ENCODE measurements at places on chromosomes 3 and 15. TPM values are rescaled to one million over a fixed set of nuclear protein-coding genes. Genes with fewer than 3 reads are reported as not detected.

The ADCY5 gene
- 0.16 TPM for total RNA-seq

The SPSB4 gene
- 0.05 TPM for total RNA-seq

The SCG5 gene
- total RNA-seq, result 0.87 TPM

The GCNT3 gene
- 0.13 TPM for total RNA-seq

The ATP11B gene
- total RNA-seq, result 36.7 TPM

The INO80 gene
- 25.5 TPM for total RNA-seq

The KLHL40 gene
- not detected for total RNA-seq

The ATP10A gene
- 18.1 TPM for total RNA-seq

The SLCO3A1 gene
- not detected for total RNA-seq

The CYP1A2 gene
- total RNA-seq, result not detected

The ZBBX gene
- total RNA-seq, result not detected

DNA sequence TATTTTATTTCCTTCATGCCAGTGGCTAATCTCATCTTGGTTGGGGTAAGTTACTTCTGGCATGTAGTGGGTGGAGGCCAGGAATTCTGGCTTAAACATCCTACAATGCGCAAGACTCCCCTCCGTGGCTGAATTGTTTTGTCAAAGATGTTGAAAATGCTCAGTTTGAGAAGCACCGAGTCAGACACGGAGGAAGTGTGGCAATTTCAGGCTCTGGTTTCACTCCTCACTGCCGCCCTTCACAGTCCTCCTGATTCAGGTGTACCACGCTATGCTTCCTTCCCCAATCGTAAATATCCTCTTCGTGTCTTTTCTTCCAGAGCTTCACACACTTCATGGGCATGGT lies 150.7 kb downstream of the OPA1 start:
- no peak for DNase-seq

DNA sequence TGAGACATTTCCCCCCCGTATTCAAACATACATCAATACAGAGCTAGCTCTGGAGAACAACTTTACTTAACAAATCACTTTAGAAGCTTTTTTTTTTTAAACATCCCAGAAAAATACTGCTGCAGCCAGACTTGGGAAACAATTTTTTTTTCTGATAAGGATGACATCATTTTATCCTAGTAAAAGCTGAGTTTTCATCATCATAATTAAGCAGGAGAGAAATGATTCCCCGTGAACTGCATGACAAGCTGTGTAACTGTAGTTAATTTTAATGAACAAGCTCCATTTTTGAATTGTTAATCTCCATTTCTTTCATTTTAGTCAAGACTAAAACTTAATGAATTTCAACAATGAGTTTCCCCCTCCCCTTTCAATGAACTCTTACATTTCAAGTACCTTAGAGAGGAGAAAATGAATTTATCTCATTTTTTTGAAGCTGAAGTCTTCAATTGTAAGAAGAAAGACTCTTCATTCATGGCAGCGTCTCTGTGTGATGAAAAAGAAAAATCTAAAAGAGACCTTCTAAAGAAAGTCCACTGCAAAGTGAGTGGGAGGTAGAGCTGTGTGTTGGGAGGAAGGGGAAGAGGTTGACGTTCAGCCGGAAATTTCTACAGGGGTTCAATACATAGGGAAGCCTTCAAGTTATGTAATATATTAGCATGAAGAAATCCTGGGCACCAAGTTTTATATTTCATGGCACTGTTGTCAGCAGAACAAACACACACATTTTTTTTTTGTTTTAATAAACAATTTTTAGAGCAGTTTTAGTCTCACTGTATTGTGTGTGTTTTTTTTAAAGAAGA lies 31.7 kb downstream of the HES1 start:
- no peak for DNase-seq

GRCh38 chr3:180265551-180265950 lies 228.8 kb upstream of the PEX5L start:
- DNase-seq, result no peak

GRCh38 chr3:138941259-138941885 lies 5.6 kb downstream of the FOXL2 start:
- DNase-seq, result no peak

GRCh38 chr3:156471431-156471830 lies 83.5 kb downstream of the SSR3 start:
- no peak for DNase-seq

DNA sequence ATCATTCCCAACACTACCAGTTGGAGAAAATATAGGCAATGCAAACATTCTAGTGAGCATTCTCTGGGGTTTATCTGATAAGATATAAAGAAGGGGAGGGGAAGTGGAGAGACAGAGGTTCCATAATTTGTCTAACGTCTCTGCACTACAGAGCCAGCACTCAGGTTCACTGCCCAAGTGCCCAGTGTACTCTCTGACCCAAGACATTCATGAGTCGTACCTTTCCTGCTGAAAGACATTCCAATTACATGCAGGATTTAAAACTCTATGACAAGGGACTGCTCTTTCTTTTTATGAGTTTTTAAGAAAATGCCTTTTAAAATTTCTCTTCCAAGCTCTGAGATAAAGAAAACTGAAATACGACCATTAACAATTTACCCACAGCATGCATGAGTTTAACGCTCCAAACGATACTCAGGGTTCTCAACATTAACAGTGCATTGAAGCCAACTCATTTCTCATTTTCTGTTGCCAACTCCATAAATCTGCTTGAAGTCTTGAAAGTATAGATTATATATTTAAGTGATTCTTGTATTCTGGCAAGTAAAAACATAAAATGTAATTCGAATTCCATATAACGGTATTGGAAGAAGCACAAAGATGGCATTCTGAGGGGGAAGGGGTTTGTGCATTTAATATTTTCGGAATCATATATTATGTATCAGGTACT lies 193.4 kb downstream of the SUCLG2 start:
- no peak for DNase-seq

DNA sequence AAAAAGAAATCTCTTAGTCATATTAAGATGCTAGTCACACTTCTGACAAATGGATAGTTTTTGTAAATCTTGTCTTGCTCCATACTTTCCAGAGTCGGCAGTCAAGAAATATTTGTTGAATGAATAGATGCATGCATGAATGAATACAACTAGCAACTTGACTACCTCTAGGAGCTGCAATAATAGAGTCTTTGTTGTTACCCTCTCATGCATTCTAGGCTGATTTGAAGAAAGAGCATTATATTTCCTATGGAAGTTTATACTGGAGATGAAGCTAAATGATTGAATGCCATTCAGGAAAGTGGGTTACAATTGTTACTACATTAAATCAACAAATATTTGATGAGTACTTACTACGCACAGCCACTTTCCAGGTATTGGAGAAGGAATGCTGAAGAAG lies 18.1 kb upstream of the TRAT1 start:
- no peak for DNase-seq

- peak; percentile 71 for DNase-seq
Observed at GRCh38 chr15:40282869-40283614, at the start of gene ANKRD63. Gene ANKRD63, minus strand, starts transcription at chr15:40283064. Its CDS starts 478 bp downstream, at chr15:40282586.

GRCh38 chr3:172213904-172214303 lies 174.5 kb downstream of the FNDC3B start:
- no peak for DNase-seq

- no peak for DNase-seq
Observed at GRCh38 chr15:66622591-66623022, 56.8 kb upstream of the LCTL start.

- no peak for DNase-seq
Observed at GRCh38 chr15:30940359-30940758, 36.6 kb downstream of the FAN1 start.

DNA sequence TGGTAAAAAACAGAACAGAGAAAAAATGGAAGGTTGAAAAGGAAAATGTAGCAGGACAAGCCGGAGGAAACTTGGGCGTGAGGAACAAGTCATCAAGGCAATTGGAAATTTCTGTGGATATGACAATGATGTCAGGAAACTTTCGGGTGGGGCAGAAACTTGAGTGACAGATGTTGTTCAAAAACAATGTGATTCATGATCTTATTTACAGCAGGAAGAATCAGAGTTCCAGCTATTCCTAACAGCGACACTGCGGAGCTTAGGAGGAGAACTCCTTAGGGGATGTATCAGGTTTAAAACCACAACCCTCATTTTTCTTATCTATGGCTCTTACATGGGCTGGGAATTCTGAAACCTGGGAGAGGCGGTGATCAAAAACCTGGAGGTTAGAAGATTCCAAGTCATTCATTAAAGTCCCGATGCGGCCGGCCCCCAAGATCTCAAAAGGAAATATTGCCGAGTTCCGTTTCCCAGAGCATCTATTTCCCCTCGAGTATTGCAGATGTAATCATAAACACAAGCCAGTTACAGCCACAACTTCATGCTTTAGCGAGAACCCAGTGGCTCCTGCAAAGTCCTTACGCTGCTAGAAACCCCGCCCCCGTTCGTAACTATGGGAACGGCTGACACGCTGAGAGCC lies 659 bp upstream of the ARRDC4 start:
- DNase-seq, result no peak

- DNase-seq, result no peak
Observed at GRCh38 chr15:51288143-51289065, 50.0 kb downstream of the CYP19A1 start.

- DNase-seq, result no peak
Observed at GRCh38 chr15:51692154-51692553, 10.9 kb downstream of the SCG3 start.

DNA sequence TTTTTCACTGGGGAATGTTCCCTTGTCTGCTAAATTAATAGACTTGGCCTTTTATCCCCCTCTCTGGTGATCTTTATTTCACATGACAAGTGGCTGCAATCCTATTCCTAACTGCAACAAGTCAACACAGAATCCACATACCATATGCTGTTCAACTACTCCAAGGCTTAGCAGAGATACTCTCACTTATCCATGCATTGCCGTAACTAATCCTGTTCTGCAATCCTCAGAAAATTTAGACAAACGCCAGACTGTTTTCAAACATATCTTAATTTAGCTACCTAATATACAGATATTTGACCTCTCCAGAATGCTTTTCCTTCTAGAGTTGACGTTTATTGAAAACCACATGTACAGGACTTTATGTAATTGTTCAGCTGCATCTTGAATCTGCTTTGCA lies 37.9 kb downstream of the EID1 start:
- no peak for DNase-seq

GRCh38 chr3:97948351-97949109 lies 23.7 kb downstream of the RIOX2 start:
- DNase-seq, result no peak

DNA sequence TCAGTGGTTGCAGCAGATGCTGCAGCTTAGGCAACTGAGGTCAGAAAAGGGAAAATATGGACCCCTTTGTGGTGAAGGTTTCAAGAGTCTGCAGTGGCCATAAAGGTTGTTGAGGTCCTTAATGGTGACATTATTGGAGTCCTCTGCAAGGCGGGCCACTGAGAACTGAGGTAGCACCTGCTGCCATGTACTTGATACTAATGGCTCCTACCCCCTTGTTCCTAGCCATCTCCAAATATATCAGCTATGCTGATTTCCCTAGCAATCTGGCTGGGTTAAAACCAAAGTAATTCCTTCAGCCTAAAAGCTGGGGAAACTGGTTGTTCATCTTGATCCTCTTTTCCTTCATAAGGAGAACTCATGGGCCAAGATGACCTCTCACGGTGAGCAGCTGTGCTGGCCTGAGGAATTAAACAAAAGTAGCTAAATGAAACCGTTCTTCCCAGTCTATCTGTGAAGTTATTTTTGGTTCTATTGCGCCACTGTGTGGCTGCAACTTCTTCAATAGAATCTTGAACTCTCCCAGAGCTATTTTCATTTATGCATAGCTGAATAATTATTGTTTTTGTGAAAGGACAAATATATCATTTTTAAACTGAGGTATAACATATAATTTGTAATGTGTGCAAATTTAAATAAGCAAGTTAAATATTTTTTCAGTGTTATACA lies 76.1 kb upstream of the PLSCR4 start:
- no peak for DNase-seq

DNA sequence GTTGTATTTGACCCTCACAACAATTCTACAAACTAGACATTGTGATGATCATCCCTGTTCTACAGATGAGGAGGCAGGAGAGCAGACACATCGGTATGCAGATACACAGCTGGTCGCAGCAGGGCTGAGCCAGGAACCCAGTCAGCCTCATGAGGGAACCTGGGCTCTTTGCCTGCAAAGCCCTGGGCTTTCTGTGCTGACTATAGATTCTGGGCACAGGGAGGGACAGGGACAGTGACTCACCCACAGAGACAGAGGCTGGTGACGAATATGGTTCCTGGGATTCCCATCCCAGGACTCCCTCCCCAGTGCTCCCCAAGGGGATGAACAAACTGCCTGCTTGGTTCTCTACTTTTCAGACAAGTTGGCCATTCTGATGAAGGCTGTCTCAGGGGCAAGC lies 3.8 kb upstream of the CAMP start:
- DNase-seq, result no peak

GRCh38 chr3:122957707-122958689 lies 69.6 kb downstream of the SEMA5B start:
- no peak for DNase-seq

GRCh38 chr3:30639937-30640336 lies 33.5 kb downstream of the TGFBR2 start:
- DNase-seq, result no peak

- no peak for DNase-seq
Observed at GRCh38 chr3:95707268-95707667, 1107.1 kb upstream of the EPHA6 start.

Measured in SJSA1 (cell line).